ENCODE measurements at places on chromosomes 3 and 15. TPM values are rescaled to one million over a fixed set of nuclear protein-coding genes. Genes with fewer than 3 reads are reported as not detected.

DNA sequence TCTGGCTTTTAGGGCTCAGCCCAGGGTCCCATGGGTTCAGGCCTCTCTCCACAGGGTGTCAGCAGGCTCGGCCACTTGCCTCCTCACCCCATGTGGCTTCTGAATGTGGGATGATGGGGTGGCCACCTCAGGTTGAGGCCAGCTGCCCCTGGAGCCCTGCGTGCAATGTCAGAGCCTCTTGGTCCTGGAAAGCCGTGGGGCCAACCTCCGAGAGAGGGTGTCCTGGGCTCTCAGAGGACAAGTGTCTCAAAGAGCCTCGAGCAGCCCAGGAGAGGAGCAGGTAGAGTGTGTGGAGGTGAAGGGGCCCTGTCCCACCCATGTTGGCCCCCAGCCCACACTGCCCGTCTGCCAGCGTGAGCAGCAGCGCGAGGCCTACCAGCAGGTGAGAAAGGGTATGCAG lies 86.0 kb downstream of the PLXNA1 start:
- DNase-seq: peak; percentile 34
- H3K27me3 ChIP-seq: no peaks in the 10 kb centered on the region
- no peaks in the 10 kb centered on the region for H3K4me1 ChIP-seq
- H3K4me3 ChIP-seq: no peak overlapping the region

DNA sequence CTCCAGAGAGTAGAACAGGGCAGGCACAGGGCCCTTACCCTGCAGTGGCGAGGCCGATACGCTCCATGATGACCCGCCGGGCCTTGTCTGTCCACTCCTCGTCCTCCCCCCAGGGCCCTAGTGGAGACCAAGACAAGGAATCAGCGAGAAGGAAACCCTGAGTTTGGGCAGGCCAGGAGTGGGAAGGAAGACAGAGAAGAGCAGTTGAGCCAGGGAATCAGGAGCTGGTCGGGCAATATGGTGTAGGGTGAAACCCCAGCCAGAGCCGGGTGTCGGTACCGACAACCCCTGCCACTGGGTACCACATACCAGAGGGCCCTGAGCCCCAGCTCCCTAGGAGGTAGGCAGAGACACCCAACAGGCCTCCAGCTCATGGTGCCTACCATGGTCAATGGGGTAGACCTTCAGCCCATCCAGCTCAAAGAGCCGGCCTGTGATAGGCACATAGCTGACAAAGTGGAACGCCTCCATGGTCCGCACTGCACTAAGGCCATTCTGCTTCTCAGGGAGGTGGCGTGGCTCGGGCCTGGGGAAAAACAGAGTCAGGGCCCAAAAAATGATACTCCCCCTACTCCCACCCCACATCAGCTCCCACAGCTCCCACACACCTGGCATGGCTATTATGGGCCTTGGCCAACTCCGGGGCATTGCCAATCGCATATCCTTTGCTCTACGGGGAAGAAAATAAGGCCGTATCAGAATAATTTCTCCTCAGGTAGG lies 38.0 kb downstream of the SEMA3G start:
- no peaks in the 10 kb centered on the region for H3K27me3 ChIP-seq
- no peak overlapping the region for H3K4me3 ChIP-seq
- no peaks in the 10 kb centered on the region for H3K36me3 ChIP-seq
- no peak overlapping the region for H3K27ac ChIP-seq

DNA sequence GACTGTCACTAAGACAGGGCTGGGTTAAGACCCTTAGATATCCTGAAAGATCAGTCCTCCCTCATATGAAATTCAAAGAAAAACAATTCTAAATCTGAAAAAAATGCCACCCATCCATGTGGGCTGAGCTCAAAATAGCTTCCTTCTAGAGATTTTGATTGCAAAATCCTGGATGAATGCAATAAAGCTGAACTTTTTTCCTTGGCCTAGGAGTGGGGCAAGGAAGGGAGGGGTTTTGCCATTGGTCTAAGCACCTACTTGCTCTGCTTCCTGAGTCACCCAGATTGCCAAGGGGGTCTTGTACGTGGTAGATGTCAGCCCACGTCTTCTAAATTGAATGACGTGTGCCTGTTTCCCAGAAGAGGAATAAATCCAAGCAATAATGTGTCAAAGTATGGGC lies 15.3 kb upstream of the SMAD3 start:
- H3K27ac ChIP-seq: peak overlapping the region; percentile 100
- peaks cover 9% of the 10 kb centered on the region for H3K4me1 ChIP-seq
- no peaks in the 10 kb centered on the region for H3K27me3 ChIP-seq
- H3K36me3 ChIP-seq: no peaks in the 10 kb centered on the region
- no peak for DNase-seq

DNA sequence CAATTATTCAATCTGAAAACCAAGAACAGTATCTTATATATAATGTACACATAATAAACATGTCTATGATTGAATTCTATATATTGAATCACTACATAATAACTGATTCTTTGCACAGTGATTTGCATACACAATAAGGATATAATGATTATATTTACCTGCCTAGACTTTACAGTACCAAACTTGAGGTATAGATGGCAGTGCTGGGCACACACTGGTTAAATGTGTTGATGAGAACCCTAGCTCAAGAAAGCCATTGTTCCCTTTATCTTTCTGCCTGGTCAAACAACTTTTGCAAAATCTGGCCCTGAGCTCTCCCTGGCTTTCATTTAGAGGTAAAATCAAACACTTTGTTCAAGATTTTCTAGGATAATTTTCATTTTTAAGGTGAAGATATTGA lies 697.7 kb downstream of the TUSC7 start:
- H3K27me3 ChIP-seq: no peaks in the 10 kb centered on the region
- no peak overlapping the region for H3K27ac ChIP-seq
- H3K4me3 ChIP-seq: no peak overlapping the region
- no peak for DNase-seq
- no peaks in the 10 kb centered on the region for H3K4me1 ChIP-seq

- no peak overlapping the region for H3K4me3 ChIP-seq
- H3K4me1 ChIP-seq: no peaks in the 10 kb centered on the region
- H3K27ac ChIP-seq: no peak overlapping the region
- H3K36me3 ChIP-seq: no peaks in the 10 kb centered on the region
These were observed 1.0 kb upstream of the CCR5 start for GRCh38 chr3:46369675-46370132.

APOD gene
- total RNA-seq: 596 TPM

GOLGA8T gene
- total RNA-seq: 0.48 TPM

GCHFR gene
- 7.7 TPM for total RNA-seq
